ENCODE measurements at places on chromosomes 13 and 19.
A peak's percentile ranks its signal among the peaks of the same experiment; 100 is the strongest.

GRCh38 chr19:37914908-37915307 lies 7.9 kb downstream of the SIPA1L3 start:
- no peak for DNase-seq

DNA sequence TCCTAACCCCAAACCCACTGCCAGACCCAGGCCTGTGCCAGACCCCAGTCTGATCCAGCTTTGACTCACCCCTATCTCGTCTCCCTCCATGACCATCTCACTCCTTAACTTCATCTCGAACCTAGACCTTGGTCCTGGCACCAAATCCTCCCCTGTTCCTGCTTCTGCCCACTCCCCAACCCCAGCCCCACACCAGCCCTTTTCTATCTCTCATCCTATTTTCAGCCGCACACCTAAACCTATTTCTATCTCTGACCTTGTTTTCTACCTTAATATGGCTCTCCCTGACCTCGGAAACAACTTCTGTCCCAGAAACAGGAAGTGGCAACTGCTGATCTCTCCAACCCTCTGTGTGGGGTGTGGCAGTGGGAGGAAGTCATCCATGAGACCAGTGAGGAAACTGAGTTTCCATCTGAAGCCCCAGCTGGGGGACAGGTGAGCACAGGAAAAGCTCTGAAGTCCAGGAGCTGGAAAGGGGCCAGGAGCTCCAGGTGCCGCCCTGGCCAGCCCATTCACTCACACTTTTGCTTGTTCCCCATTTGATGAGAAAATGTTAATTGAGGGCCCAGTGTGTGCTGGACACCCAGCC lies 13.7 kb downstream of the PTH2 start:
- no peak for DNase-seq

GRCh38 chr13:51330791-51331190 lies 8.7 kb upstream of the SERPINE3 start:
- peak; percentile 22 for DNase-seq

- DNase-seq, result no peak
These were observed 34.4 kb upstream of the MIR17HG start for GRCh38 chr13:91313103-91313502.

GRCh38 chr19:55621673-55622231 lies 2.6 kb downstream of the ZNF784 start:
- DNase-seq, result no peak

GRCh38 chr13:36530050-36530789 lies 97.9 kb downstream of the CCNA1 start:
- DNase-seq, result no peak

DNA sequence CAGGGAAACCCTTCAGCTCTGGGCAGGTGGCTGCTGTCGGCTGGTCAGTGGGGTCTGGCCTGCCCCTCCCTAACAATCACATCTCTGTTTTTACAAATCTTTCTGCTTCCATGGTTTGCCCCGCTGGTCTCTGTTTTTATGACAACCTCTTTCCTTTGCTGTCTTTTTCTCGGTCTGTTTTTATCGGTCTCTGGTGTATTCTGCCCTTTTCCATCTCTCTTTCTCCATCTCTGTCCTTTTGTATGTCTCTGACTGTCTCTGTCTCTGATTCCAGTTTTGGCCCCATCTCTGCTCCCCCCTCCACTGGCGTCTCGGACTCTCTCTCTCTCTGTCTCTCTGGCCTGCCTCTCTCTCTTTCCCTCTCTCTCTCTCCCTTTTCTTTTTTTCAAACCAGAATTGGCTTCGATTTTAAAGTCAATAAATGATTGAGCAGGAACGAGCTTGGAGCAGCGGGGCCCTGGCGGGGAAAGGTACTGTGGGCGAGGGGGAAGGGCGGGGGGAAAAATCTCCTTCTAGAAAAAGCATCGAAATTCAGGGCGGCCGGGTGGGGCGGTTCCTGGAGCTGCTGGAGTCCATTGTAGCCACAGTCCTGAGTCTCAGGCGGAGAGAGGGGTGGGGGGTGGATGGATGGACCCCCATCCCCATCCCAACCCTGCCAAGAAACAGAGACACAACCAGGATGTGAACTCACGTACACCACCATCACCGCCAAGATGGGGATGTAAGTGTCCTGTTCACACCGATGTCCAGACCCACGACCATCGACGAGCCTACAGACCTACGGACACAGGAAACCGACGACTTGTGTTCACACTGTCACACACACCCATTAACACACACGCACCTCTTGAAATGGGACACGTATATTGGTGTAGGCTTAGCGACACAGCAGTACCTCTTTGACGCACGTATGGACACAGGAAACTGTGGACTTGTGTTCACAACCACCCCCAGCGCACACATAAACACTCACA lies 3.0 kb downstream of the NFIX start:
- DNase-seq, result no peak

All from skeletal muscle cell (primary cell).